ENCODE measurements at places on chromosomes 6 and 20. TPM values are rescaled to one million over a fixed set of nuclear protein-coding genes. Genes with fewer than 3 reads are reported as not detected.
A peak's percentile ranks its signal among the peaks of the same experiment; 100 is the strongest.

ATP6V1G2 gene
- total RNA-seq, result 2.5 TPM

DNA sequence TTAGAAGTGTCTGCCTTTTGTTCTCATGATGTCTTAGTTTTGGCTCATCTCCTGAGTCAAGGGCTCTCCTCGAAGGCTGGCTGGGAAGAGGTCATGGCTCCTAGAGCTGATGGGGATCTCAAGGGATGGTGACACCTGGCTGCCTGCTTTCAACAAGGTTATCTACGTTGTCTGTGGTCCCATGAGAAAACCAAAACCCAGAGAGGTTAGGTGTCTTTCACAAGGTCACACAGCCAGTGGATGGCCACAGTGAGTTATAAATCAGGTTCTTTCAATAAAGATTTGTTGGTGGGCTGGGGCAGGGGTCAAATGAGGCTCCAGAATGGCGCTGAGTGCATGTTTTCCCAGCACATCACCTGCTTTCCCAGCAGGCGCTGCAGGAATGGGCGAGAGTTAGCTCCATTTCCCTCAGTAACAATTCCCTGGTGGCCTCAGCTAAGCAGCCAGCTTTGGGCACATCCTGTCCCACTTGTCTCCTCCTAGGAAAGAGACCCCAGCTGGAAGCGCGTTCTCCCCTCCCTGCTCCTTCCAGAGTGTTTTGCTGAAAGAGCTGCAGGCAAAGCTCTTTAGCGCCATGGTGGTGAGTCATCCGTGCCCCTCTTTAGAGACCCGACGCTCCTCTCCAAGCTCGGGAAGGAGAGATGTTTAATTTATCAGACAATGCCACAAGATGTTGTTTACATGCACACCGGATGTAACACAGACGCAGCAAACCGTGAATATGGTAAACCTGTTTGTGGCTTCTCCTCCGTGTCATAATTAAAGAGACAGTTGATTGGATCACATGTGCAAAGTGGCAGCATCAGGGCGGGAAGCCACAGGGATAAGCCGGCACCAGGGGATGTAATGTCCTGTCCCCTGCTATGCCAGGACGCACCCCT is 109.7 kb downstream of the LRFN2 start:
- peaks cover 2% of the 10 kb centered on the region for H3K27me3 ChIP-seq
- H3K36me3 ChIP-seq, result no peaks in the 10 kb centered on the region
- no peak overlapping the region for H3K27ac ChIP-seq
- peak; percentile 42 for DNase-seq

DNA sequence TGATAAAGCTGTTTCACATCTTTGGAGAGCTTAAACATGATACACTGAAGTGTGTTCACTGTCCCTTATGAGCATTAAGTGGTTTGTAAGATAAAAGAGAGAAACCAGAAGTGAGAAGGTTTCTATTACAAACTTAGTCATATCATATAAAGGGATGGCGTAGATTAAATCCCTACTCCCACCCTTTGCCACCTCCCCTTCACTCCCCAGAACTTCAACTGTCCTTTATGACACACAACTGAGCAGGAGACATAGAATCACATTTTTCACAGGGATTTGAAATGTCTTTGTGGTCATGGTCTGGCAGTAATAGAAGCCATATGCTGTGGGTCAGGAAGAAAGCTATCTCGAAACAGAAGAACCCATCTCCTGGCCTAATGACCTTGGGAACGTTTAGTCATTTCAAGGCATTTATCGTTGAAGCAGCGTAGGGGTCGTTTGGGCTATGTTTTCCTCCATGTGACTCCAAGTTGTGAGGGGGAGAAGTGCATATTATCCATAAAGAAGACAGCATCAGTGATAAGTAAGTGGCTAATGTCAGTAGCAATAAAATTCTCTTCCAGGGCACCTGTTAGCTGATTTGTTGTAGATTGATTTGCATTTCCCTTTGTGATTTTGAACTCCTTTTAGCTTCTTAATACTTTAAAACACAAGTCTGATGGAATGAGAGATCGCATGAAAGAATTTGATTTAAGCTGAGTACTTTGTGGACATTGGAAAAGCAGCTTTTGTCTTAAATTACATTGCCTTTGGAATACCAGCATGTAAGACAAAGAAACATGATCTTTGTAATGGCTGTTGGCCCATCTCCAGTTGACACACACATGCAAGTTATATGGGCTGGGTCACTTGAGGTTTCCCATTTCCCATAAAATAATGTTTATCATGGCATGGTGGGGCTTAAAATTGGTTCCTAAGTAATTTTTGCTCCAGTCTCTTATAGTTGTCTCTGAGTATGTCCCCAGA is 501.5 kb upstream of the FLRT3 start:
- DNase-seq, result no peak
- H3K36me3 ChIP-seq, result no peaks in the 10 kb centered on the region
- H3K27me3 ChIP-seq, result no peaks in the 10 kb centered on the region
- no peak overlapping the region for H3K27ac ChIP-seq
- H3K4me3 ChIP-seq, result no peak overlapping the region

RIMS4 gene
- not detected for total RNA-seq

MCHR2 gene
- total RNA-seq, result not detected

GRCh38 chr6:31806470-31807272 is at the start of gene LSM2:
Gene LSM2, minus strand, starts transcription at chr6:31806966. Its CDS starts 209 bp downstream, at chr6:31806757.
- no peaks in the 10 kb centered on the region for H3K27me3 ChIP-seq
- peaks cover 37% of the 10 kb centered on the region for H3K36me3 ChIP-seq
- peaks cover 33% of the 10 kb centered on the region for H3K4me1 ChIP-seq

- H3K27ac ChIP-seq, result no peak overlapping the region
- H3K27me3 ChIP-seq, result peaks cover 19% of the 10 kb centered on the region
- no peaks in the 10 kb centered on the region for H3K4me1 ChIP-seq
Observed at GRCh38 chr6:138572167-138572875, 73.0 kb upstream of the NHSL1 start.

DNA sequence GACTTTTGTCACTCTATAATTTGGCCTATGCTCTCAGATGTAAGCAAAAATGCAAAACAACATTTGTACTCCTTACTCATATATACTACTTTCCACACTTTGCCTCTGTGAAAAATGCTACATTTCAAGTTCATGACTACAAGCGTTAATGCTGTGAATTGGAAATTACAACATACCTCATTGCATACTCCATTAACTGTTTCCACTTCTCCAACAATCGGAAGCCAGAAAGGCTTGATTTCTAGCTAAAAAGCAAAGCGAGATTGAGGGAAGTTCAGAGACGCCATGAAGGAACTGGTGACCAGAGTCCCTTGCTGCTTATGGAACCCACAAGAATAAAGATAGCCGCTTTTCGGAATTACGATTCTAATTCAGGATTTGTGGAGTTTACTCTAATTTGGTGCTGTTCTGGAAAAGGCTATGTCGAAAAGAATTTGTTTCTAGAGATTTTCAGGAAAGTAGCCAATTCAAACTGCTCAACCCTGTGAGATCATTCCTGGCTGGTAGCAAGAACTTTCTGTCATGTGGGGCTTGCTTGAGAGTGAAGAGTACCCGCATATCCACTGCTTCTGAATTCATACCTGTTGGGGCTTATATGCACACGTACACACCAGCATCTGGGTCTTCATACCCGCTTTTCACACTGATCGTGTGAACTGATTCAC is 98.0 kb upstream of the CITED2 start:
- no peak overlapping the region for H3K27ac ChIP-seq
- DNase-seq, result no peak
- no peak overlapping the region for H3K4me3 ChIP-seq

- no peak overlapping the region for H3K4me3 ChIP-seq
- H3K27ac ChIP-seq, result no peak overlapping the region
- DNase-seq, result no peak
Observed at GRCh38 chr6:70864401-70864800, 92.5 kb downstream of the B3GAT2 start.

DNA sequence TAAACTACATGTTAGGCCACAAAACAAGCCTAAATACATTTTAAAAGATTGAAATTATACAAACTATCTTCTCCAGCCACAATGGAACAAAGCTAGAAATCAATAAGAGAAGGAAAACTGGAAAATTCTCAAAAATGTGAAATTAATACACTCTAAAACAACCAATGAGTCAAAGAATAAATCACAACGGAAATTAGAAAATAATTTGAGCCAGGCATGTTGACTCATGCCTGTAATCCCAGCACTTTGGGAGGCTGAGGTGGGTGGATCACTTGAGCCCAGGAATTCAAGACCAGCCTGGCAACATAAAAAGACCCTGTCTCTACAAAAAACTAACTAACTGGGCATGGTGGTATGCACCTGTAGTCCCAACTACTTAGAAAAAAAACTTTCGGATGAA is 6.3 kb upstream of the WFDC13 start:
- no peak for DNase-seq
- H3K4me1 ChIP-seq, result no peaks in the 10 kb centered on the region
- peaks cover 2% of the 10 kb centered on the region for H3K27me3 ChIP-seq
- no peaks in the 10 kb centered on the region for H3K36me3 ChIP-seq
- H3K4me3 ChIP-seq, result no peak overlapping the region

DNA sequence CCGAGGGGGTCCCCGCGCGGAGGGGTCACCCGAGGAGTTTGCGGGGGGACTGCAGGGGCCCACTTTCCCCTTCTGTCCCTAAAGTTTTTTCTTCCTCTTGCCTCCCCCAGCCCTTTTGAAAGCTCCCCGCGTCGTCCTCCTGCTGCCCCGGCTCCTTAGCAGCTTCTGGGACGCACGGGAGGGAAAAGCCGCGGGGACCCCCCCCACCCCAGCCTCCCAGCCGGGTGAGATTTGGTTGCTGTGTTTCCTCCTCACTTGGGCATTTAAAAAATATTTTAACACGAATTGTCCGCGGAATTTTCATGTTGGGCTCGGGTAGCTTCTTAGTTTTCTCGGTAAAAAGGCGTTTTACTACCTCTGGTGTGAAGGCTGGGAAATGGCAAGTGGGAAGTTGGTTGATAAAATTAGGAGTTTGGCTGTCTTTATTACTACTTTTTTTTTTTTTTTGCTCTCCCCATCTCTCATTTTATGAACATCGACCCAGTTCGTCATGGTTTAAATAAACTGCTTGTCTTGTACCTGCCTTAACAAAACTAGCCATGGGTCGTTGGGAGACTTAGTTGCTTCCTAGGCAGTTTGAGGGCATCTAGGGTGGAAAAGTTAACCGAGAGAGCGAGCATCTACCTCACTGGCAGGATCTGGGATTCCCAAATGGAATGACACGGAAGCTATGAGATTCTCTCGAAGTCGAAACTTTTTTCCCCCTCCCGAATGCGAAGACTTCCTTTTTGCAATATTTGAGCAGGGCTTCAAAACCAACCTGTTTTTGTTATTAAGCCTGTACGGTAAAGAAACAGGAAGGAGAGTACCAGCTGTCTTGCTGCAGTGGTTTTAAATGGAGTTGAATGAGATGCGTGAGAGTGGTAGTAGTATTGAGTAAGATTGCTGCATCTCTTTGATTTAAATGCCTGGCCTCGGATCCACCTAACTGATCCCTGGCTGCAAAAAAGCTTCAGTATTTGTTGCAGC is 868 bp downstream of the NCOA3 start:
- H3K27me3 ChIP-seq, result no peaks in the 10 kb centered on the region
- peak; percentile 58 for DNase-seq
- peaks cover 24% of the 10 kb centered on the region for H3K36me3 ChIP-seq
- H3K4me3 ChIP-seq, result peak overlapping the region; percentile 96

IL17A gene
- total RNA-seq, result not detected

GRCh38 chr20:9557411-9557810 is 43.0 kb downstream of the LAMP5 start:
- no peaks in the 10 kb centered on the region for H3K27me3 ChIP-seq
- H3K4me3 ChIP-seq, result no peak overlapping the region
- H3K27ac ChIP-seq, result no peak overlapping the region
- DNase-seq, result no peak
- no peaks in the 10 kb centered on the region for H3K36me3 ChIP-seq

DDX43 gene
- total RNA-seq, result 1.2 TPM

VSTM2L gene
- total RNA-seq, result 0.21 TPM

VSX1 gene
- total RNA-seq, result not detected

DNA sequence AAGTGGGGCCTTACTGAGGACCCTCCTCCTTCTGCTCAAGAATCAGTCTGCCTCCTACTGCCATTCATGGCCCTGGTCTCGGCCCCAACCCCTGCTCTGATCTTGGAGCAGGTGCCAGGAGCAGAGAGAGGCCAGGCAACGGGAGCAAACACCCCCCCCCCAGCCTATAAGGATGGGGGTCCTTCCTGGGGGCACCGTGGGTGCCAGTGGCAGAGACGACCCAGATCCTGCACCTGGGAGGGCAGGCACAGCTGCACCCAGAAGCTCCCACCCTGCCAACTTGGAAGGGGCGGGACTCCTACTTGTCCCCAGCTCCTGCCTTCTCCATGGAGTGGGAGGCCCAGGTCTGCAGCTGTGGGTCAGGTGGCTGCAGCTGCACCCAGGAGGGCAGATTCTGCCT is 183.2 kb downstream of the EYA4 start:
- H3K27ac ChIP-seq, result no peak overlapping the region
- no peak overlapping the region for H3K4me3 ChIP-seq
- no peaks in the 10 kb centered on the region for H3K36me3 ChIP-seq
- H3K27me3 ChIP-seq, result no peaks in the 10 kb centered on the region

DNA sequence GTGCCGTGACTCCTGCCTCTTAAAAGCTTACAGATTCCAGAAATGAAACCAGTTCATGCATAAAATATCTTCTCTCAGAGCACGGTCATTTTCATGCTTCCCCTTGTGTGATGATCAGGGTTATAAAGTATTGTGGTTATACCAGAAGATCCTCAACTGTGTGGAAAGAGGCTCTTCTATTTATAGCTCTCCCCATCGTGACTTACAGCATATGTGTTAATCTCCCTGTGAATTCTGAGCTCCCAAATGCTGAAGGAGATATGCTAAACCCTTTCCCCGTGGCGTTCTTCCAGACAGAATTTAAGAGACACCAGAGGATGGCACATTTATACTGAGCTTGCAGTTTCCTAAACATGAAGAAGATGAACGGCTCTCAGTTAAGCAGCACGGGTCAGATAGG is 158.8 kb downstream of the CDH26 start:
- no peak for DNase-seq
- no peak overlapping the region for H3K27ac ChIP-seq
- H3K27me3 ChIP-seq, result peaks cover 9% of the 10 kb centered on the region
- H3K4me3 ChIP-seq, result no peak overlapping the region
- H3K4me1 ChIP-seq, result peaks cover 7% of the 10 kb centered on the region

- no peak for DNase-seq
- H3K27ac ChIP-seq, result no peak overlapping the region
- H3K4me1 ChIP-seq, result peaks cover 11% of the 10 kb centered on the region
Observed at GRCh38 chr6:136036071-136036380, 184.5 kb downstream of the PDE7B start.

DNA sequence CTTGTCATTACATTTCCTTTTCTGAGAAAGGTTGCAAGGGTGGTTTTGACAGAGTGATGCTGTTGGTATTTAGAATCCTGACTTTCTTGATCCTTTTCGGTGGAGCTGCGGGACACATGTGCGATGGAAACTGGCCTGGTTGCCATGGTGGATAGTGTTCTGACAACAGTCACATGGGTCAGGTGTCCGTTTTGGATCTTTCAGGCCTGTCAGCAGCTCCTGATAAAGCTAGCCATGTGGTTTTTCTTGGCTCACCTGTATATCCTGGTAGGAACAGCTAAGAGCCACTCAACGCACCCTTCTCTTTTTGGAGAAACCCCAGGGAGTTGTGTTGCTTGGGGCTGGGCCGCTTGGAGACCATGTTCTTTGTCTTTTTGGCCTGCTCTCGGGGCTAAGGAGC is 177.4 kb downstream of the MTFR2 start:
- H3K4me1 ChIP-seq, result no peaks in the 10 kb centered on the region
- no peak for DNase-seq
- no peaks in the 10 kb centered on the region for H3K36me3 ChIP-seq
- H3K27ac ChIP-seq, result no peak overlapping the region
- no peak overlapping the region for H3K4me3 ChIP-seq
- no peaks in the 10 kb centered on the region for H3K27me3 ChIP-seq

GRCh38 chr6:155050311-155050710 is 55.2 kb downstream of the TIAM2 start:
- peak overlapping the region; percentile 85 for H3K27ac ChIP-seq
- peak; percentile 56 for DNase-seq
- H3K36me3 ChIP-seq, result peaks cover 2% of the 10 kb centered on the region
- H3K4me3 ChIP-seq, result no peak overlapping the region
- peaks cover 23% of the 10 kb centered on the region for H3K4me1 ChIP-seq
